RPMI7951 (cell line): ENCODE measurements at places on chromosomes 5 and 9. TPM values are rescaled to one million over a fixed set of nuclear protein-coding genes. Genes with fewer than 3 reads are reported as not detected.

The SLC1A1 gene
- 5.2 and 6.0 TPM in 2 replicates for total RNA-seq

DNA sequence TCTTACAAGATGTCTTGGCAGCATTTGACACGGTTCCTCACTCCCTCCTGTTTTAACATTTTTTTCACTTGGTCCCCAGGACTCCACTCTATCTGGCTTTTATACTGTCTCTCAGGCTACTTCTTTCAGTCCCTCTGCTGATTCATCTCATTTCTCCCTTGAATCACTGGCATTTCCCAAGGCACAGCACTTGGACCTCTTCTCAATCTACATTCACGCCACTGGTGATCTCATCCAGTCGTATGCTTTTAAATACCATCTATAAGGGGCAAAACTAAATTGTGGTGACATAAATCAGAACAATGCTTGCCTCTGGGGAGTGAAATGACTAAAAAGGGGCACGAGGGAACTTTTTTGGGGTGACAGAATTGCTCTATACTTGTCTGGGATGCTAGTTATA is 47.1 kb downstream of the MAPKAP1 start:
- DNase-seq: peak; percentile 67

- DNase-seq: no peak
Measured at GRCh38 chr9:72983512-72984225, 30.8 kb upstream of the ALDH1A1 start.

GRCh38 chr5:59287884-59288283 is 605.6 kb downstream of the PDE4D start:
- no peak for DNase-seq

DNA sequence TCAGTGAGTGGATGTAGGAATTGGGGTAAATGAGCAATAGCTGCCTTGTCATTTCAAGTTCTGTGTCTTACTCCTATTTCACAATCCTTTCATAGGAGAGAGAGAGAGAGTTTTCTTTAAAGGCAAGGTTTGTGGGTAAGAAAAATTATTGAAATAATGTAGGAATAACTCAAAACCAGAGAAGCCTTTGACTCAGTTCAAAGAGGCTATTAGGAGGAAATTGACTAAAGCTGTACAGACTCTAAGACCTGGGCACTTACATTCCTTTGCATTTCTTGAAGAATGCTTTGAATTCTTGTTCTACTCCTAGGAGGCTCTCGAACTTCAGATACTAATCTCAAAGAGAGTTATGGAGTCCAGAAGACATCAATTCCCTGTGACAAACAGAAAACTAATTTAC is 257.1 kb downstream of the FBXL7 start:
- DNase-seq: no peak

- no peak for DNase-seq
Measured at GRCh38 chr5:87340716-87341115, 72.0 kb downstream of the CCNH start.
